Activated CD4-positive, alpha-beta T cell treated with anti-CD3 and anti-CD28 coated beads for 36 hours (primary cell): ENCODE measurements at places on chromosomes 13 and 19. TPM values are rescaled to one million over a fixed set of nuclear protein-coding genes. Genes with fewer than 3 reads are reported as not detected.

Gene SERTM1
- total RNA-seq: not detected

Gene SYCN
- not detected for total RNA-seq

Gene WASF3
- total RNA-seq: 0.44 TPM

Gene SCGB2B2
- total RNA-seq: 0.41 TPM

Gene KIR2DL4
- not detected for total RNA-seq

Gene WDR87
- not detected for total RNA-seq

Gene TLE2
- 6.3 TPM for total RNA-seq

Gene SBK2
- total RNA-seq: not detected

Gene FPR1
- not detected for total RNA-seq

Gene PGLYRP1
- total RNA-seq: not detected

Gene S1PR5
- 0.07 TPM for total RNA-seq

Gene ONECUT3
- not detected for total RNA-seq

Gene TNPO2
- 84.8 TPM for total RNA-seq

Gene ZNF728
- total RNA-seq: not detected

Gene PSG7
- total RNA-seq: not detected

Gene SMIM17
- total RNA-seq: not detected

Gene CYSLTR2
- total RNA-seq: 2.5 TPM

Gene KLF1
- 0.37 TPM for total RNA-seq

Gene SLAIN1
- 39.8 TPM for total RNA-seq

Gene CLEC17A
- total RNA-seq: 2.5 TPM

Gene DMKN
- total RNA-seq: 1.1 TPM

Gene CATSPERD
- total RNA-seq: not detected

Gene ZNF616
- 13.9 TPM for total RNA-seq

Gene HIPK4
- total RNA-seq: not detected

Gene COL5A3
- total RNA-seq: 1.1 TPM

Gene SLC25A41
- 0.46 TPM for total RNA-seq

Gene TNFAIP8L1
- 14.1 TPM for total RNA-seq

Gene HSH2D
- 31.2 TPM for total RNA-seq

Gene ZNF729
- not detected for total RNA-seq

Gene PPFIA3
- total RNA-seq: 6.1 TPM

Gene ZSCAN4
- total RNA-seq: not detected

Gene RASGRP4
- 5.6 TPM for total RNA-seq

Gene GNG7
- 1.2 TPM for total RNA-seq

Gene RDH8
- total RNA-seq: not detected

Gene IGSF23
- not detected for total RNA-seq

Gene PRR22
- 5.3 TPM for total RNA-seq

Gene KLK14
- 1.1 TPM for total RNA-seq

Gene F2RL3
- not detected for total RNA-seq

Gene NCR1
- not detected for total RNA-seq

Gene PALM3
- total RNA-seq: not detected

Gene NBEA
- total RNA-seq: 0.39 TPM

Gene STOML3
- total RNA-seq: not detected

Gene SCEL
- not detected for total RNA-seq

Gene ZNF790
- 7.1 TPM for total RNA-seq

Gene TBC1D17
- 29.1 TPM for total RNA-seq

Gene ATP4B
- total RNA-seq: not detected

Gene ADGRE1
- 6.0 TPM for total RNA-seq

Gene MAP4K1
- total RNA-seq: 195 TPM

Gene TGDS
- total RNA-seq: 23.4 TPM

Gene TTC9B
- total RNA-seq: not detected

Gene PLVAP
- not detected for total RNA-seq

Gene ZNF583
- total RNA-seq: 3.0 TPM
